Karpas-422 (cell line): ENCODE measurements at places on chromosomes 1 and 21. TPM values are rescaled to one million over a fixed set of nuclear protein-coding genes. Genes with fewer than 3 reads are reported as not detected.

Gene RIMS3
- 4.2 and 5.5 TPM in 2 replicates for total RNA-seq

Gene TSACC
- 4.5 TPM in 1 of 2 replicates, not detected in the other for total RNA-seq

Gene NKAIN1
- not detected in 2 replicates for total RNA-seq

Gene FCRL5
- 0.93 and 0.97 TPM in 2 replicates for total RNA-seq

Gene MAN1C1
- not detected in 2 replicates for total RNA-seq

Gene SPATC1L
- 16.7 and 21.5 TPM in 2 replicates for total RNA-seq

Gene SYT14
- not detected in 2 replicates for total RNA-seq

Gene OR2T34
- not detected in 2 replicates for total RNA-seq

Gene SLC35D1
- total RNA-seq, result 22.0 and 40.6 TPM in 2 replicates

Gene RSPH1
- 0.26 and 0.54 TPM in 2 replicates for total RNA-seq

Gene TTC24
- 2.9 and 7.8 TPM in 2 replicates for total RNA-seq

Gene ZYG11A
- not detected in 2 replicates for total RNA-seq

Gene CD164L2
- total RNA-seq, result 0.22 TPM in 1 of 2 replicates, not detected in the other

Gene SERPINC1
- 0.26 TPM in 1 of 2 replicates, not detected in the other for total RNA-seq

Gene INSRR
- total RNA-seq, result not detected in 2 replicates

Gene WDR64
- not detected in 2 replicates for total RNA-seq

Gene CNTN2
- total RNA-seq, result not detected in 2 replicates

Gene TMEM82
- total RNA-seq, result not detected in 2 replicates

Gene CHIT1
- 0.89 and 15.2 TPM in 2 replicates for total RNA-seq

Gene RRP1B
- total RNA-seq, result 30.6 and 34.5 TPM in 2 replicates

Gene C1orf210
- not detected in 2 replicates for total RNA-seq

Gene RAB13
- 5.8 and 8.9 TPM in 2 replicates for total RNA-seq

Gene OR2T29
- total RNA-seq, result not detected in 2 replicates

Gene MANEAL
- 27.8 and 31.6 TPM in 2 replicates for total RNA-seq

Gene PRRX1
- total RNA-seq, result not detected in 2 replicates

Gene WNT9A
- total RNA-seq, result not detected in 2 replicates
